Osteoblast (primary cell): ENCODE measurements at places on chromosomes 5 and 9. TPM values are rescaled to one million over a fixed set of nuclear protein-coding genes. Genes with fewer than 3 reads are reported as not detected.

The ORM1 gene
- not detected in 2 replicates for total RNA-seq

GRCh38 chr9:134484479-134484878, 157.1 kb upstream of the COL5A1 start:
- DNase-seq, result peak; percentile 59

- DNase-seq, result peak; percentile 70
These were observed 39.2 kb upstream of the NRARP start for GRCh38 chr9:137341227-137341626.

DNA sequence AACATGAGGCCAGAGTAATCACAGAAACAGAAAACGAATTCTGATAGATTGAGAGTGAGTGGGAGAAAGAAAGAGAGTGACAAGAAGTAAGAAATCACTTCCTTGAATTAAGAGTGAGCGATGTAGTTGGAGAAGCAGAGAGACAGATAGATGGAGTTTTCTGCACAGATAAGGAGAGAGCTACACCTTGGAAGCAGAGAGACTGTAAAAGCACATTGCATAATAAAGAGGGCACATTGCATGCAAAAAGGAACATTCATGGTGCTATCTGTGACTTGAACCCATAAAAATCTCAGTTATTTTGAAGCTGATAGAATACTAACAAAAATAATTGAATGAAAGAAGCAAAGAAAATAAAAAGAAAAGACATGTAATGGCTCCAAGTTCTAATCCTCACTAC, 943.8 kb downstream of the NR2F1-AS1 start:
- DNase-seq, result no peak

DNA sequence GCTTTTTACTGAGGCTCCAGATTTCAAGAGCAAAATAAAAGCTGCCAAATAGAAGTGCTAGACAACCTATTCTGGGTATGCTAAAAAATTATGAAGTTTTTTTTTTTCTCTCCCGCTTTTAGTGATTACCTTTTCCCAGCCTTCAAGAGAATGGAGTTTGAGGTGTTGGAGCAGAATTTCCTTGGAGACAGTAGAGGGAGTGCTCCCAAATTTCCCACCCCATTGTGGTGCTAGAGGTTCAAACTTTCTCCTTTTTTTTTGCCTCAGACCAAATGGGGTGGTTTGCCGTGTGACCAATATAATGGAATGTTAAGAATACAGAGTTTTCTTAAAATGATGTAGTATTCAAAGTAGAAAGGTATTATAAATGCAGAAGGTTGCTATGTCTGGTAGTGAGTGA, 244.2 kb upstream of the RIOK2 start:
- DNase-seq, result no peak

GRCh38 chr5:26847041-26847736, 191.2 kb downstream of the CDH9 start:
- no peak for DNase-seq

DNA sequence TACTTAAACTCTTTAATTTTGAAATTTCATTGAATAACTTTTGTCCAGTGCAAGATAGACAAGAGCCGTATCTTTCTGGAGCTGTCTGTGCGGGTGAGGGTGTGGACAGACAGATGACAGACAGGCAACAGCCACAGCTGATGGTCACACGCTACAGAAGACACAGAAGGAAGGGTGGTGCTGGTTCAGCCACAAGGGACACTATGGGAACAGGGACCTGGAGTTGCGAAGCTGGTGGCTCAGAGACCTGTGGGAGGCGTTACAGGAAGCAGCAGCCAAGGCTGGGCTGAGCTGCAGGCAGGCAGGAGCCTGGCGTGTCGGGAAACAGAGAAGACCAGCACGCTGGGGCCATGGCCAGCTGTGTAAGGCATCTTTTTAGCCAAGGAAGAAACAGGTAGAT, 104.4 kb downstream of the WNK2 start:
- no peak for DNase-seq

DNA sequence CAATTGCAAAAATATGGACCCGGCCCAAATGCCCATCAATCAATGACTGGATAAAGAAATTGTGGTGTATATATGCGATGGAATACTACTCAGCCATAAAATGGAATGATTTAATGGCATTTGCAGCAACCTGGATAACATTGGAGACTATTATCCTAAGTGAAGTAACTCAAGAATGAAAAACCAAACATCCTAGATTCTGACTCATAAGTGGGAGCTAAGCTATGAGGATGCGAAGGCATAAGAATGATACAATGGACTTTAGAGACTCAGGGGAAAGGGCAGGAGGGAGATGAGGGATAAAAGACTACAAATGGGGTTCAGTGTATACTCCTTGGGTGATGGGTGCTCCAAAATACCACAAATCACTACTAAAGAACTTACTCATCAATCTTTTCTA, 247.6 kb upstream of the FBXL7 start:
- DNase-seq, result no peak

The RELL2 gene
- 4.4 and 5.1 TPM in 2 replicates for total RNA-seq

DNA sequence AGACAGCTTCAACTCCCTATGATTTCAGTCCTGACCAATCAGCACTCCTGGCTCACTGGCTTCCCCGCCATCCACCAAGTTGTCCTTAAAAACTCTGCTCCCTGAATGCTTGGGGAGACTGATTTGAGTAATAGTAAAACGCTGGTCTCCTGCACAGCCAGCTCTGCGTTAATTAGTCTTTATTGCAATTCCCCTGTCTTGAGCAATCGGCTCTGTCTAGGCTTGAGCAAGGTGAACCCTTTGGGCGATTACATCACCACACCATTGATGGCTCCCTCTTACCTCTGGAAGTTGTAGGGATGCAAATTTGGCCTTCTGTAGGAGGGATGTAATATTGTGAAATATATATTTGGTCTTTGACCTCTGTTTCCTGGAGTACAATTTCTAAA, 2.9 kb upstream of the SLC23A1 start:
- peak; percentile 77 for DNase-seq

GRCh38 chr5:10351919-10352318, 1.6 kb upstream of the MARCHF6 start:
- no peak for DNase-seq

GRCh38 chr9:34072868-34073590, 24.3 kb upstream of the UBAP2 start:
- peak; percentile 83 for DNase-seq

DNA sequence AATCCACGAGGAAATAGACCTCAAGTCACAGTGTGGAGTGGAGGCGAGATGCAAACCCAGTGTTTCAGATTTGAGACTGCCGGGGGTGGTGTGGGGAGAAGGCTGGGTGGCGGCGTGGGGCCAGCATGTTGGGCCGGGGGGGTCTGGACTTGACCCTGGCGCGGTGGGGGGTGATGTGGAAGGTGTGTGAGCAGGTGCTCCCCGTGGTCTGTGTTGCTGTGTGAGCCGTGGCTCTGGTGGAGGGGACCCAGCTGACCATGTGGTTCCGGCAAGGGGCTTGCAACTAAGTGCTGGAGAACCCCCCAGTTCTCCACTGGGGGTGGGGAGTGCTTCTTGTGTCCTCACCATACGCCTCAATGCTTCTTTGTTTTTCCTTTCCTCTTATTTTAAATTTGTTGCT, 25.8 kb downstream of the PRRC2B start:
- DNase-seq, result no peak

- no peak for DNase-seq
These were observed 364.1 kb downstream of the CTNND2 start for GRCh38 chr5:11540112-11540511.

The PTGDS gene
- total RNA-seq, result 37.4 and 57.9 TPM in 2 replicates

The SEMA4D gene
- 0.72 and 0.88 TPM in 2 replicates for total RNA-seq

GRCh38 chr5:124742521-124742920, 3.9 kb downstream of the ZNF608 start:
- DNase-seq, result no peak

DNA sequence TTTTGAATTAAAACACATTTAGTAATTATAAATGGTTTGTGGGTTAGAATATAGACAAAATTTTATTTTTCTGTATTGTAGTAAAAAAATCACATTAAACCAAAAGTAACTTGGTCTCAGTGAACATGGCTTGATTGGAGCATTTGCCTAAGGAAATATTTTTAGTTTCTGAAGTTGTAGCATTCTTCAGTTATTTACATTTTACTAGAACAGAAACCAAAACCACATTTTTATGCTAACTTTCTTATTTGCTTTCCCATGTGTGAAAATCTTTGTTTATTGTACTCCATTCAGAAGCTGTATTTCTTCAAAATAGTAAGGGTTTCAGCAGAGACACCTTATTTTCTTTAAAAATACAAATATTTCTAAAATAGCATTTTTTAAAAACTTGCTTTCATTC, 129.9 kb downstream of the SGCD start:
- no peak for DNase-seq
